ENCODE measurements at places on chromosomes 13 and 19.

- no peak for DNase-seq
Observed at GRCh38 chr13:112434032-112434431, 57.9 kb downstream of the SPACA7 start.

- no peak for DNase-seq
Observed at GRCh38 chr19:18220632-18221275, 5.5 kb downstream of the PDE4C start.

GRCh38 chr13:33194820-33195692 lies 90.5 kb downstream of the STARD13 start:
- no peak for DNase-seq

GRCh38 chr13:25881136-25881926 lies 170.5 kb downstream of the SHISA2 start:
- DNase-seq = no peak

GRCh38 chr13:22937953-22938352 lies 242.8 kb upstream of the SGCG start:
- DNase-seq = no peak

GRCh38 chr19:53624771-53625545 lies 6.8 kb upstream of the DPRX start:
- no peak for DNase-seq

DNA sequence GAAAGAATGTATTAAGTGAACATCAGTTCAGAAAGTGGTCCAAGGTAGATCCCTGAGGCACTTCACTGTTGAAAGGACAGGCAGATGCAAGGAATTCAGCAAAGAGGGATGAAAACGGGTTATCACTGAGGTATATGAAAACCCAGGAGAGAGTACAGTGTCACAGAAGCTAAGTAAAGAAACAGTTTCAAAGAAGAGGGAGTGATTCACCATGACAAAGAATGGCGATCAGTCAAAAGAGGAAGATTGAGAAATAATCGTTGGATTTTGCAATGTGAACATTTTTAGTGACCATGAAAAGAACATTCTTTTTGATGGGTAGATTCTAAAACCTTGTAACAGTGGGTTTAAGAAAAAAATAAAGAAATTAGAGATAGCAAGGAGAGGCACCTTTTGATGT lies 99.3 kb downstream of the EPSTI1 start:
- DNase-seq = no peak

- DNase-seq = no peak
Observed at GRCh38 chr13:67390462-67391086, 160.4 kb upstream of the PCDH9 start.

- no peak for DNase-seq
Observed at GRCh38 chr13:95604556-95604915, 40.0 kb downstream of the DZIP1 start.

DNA sequence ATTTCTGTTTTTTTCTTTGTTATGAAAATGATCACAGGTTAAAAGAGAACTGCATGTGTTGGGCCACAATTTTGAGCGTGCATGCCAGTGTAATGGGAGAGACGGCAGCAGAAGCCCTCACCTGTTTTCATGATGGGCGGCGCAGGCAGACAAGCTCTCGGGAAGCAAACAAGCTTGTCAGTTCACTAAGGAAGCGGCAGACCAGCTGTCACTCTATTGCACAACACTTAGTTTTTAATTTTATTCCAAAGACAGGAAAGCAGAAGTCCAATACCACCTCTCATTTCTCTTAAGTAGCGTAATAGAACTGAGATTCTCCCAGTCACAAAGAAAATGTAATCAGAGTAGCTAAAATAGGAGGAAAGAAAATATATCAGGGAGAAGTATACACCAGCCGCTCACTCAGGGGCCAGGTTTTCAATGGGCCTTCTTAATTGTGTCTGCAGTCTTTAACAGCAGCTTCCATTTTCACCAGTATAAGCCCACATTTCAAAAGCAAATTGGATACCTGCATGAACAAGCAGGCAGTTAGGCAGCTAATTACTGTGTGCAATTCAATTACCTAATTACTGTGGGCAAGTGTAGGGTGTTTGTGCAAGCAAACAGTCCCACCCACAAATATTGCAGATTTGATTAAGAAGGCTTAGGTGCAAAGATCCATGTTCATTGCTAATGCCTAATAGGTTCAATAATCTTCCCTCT lies 711.4 kb downstream of the DIAPH3 start:
- no peak for DNase-seq

GRCh38 chr13:42174344-42175162 lies 97.4 kb upstream of the AKAP11 start:
- no peak for DNase-seq

DNA sequence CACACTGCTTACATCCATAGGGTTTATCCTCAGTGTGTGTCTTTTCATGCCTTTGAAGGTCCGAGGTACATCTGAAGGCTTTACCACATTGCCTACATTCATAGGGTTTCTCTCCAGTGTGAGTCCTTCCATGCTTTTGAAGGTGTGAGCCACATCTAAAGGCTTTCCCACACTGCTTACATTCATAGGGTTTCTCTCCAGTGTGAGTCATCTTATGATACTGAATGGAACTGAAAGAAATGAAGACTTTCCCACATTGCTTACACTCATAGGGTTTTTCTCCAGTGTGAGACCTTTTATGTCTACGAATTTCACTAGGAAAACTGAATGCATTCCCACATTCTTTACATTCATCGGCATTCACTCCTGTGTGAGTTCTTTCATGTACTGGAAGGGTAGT lies 7.1 kb downstream of the ZNF20 start:
- DNase-seq = no peak

All from activated CD4-positive, alpha-beta T cell treated with anti-CD3 and anti-CD28 coated beads, Interleukin-2, amount 10 ng/mL, durations not matched to agents 24 days and 14 days (primary cell).